Activated CD4-positive, alpha-beta T cell treated with anti-CD3 and anti-CD28 coated beads for 4 hours (primary cell): ENCODE measurements at places on chromosomes 12 and 14.

GRCh38 chr12:124055066-124055465 is 82.1 kb downstream of the ZNF664 start:
- DNase-seq: no peak

GRCh38 chr14:71932229-71932981 is at the start of gene RGS6:
Gene RGS6 (plus strand): TSS chr14:71932429.
- no peak for DNase-seq

GRCh38 chr12:30015631-30016337 is 232.0 kb upstream of the TMTC1 start:
- no peak for DNase-seq

- DNase-seq: no peak
These were observed 509.6 kb downstream of the NOVA1 start for GRCh38 chr14:26088275-26088674.

- DNase-seq: no peak
These were observed 88.8 kb downstream of the TMX1 start for GRCh38 chr14:51328772-51329353.

DNA sequence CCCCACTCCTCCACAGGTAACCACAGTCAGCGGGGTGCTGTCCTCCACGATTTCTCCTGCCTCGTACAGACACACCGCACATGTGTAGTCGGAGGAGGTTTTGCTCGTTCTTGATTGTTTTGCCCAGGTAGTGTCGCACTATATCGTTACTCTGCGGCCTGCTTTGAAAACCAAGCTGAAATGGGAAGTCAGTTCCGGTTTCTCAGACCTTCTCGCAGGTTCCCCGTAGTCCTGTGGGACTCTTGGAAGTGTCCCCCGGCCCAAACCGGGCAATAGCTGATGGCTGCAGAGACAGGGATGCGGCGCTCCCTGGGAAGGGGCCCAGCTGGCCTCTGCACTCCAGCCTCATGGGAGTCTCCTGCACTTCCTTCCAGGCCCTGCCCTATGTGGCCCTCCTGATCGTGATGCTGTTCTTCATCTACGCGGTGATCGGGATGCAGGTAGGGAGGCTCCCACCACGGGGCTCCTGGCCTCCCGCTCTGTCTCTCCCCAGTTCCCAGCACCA is 141.3 kb upstream of the FKBP4 start:
- DNase-seq: no peak

DNA sequence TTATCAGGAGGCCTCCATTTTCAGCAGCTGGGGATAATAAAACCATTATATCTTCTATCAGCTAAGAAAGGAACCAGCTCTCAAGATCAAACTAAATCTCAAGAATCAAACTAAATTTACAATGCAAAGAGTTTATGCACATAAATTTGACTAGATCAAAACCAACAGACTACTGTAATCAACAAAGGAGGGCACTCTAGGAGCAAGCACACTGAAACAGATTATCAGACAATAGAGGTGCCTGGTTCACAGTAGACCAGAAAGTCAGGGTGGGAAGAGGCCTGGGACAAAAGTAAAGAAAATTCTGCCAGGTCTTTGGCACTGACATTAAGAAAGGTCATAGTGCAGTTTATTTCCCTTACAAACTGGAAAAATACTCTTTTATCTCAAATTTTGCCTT is 61.0 kb downstream of the HECTD4 start:
- DNase-seq: no peak

GRCh38 chr14:44300916-44301315 is 206.2 kb downstream of the FSCB start:
- DNase-seq: no peak

GRCh38 chr12:93813186-93813585 is 136.0 kb downstream of the CRADD start:
- no peak for DNase-seq

GRCh38 chr12:89697296-89697695 is 11.3 kb downstream of the ATP2B1 start:
- no peak for DNase-seq

DNA sequence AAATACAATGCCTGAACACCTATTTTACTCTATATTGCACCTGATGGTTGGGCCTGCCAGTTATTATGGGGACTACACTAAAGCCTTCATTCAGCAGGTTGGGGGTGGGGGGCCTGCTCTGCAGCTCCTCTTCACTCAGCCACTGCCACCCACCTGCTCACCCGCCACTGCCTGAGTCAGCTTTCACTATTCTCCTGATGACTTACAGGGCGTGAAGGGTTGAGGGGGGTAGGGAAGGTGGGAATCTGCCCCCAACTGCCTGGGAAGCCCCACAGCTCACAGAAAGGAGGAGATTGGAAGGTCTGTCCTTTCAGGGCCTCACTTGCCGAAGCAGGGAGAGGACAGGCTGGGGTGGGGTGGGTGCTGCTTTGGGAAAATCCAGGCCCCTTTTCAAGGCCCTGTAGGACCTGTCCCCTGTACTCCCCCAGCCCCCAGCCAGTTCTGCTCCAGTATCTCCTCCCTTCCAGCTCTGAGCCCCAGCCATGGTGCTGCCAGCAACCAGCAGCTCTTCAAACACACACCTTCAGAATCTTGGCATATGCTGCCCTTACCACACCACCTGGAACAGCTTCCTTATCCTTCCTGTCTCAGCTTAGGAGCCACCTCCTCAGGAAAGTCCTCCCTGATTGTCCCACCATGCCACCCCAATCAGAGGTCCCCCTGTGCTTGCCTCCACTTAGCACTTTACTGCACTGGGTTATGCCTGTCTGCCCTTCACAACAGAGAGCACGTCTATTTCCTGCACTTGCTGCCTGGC is 33.1 kb downstream of the IRF2BPL start:
- DNase-seq: no peak

DNA sequence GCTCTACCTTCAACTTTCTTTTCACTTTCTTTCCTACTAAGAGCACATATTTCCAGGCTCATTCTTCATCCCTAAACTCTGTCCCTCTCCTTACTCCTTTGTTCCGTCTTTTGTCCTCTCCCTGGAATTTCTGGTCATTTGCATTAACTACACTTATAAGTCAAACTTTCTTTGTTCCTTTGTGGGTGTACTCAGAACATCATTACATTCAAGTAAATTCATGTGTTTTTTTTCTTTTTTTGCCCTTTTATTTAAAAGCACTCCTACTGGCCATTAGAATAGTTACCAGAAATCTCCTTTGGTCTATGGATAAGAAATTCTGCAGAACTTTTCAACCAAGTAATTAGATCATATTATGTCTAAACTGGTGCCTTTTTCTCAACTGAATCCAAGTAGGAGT is 802.6 kb downstream of the DIO2 start:
- no peak for DNase-seq
